SK-N-SH treated with all-trans-retinoic acid at 6 μM for 48 hours (cell line): ENCODE measurements at places on chromosomes 3 and 15.

GRCh38 chr3:122843604-122844003, 48.7 kb downstream of the SLC49A4 start:
- no peak for ATAC-seq

DNA sequence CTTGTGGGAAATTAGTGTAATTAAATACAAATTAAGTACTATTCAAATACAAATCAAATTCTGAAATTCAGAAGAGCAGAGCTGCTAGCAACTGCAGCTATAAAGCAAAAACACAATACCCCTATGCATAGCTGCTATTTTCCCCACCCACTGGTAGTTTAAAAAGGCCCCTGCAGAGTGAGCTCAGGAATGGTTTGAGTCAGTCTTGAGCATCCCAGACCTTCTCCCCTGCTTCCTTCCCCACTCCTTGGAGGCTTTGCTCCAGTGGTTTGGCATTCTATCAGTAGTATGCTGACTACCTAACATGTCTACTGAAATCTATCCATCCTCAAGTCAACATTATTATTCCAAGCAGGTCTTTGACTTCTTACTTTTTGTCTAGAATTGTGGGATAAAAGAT, 53.0 kb downstream of the EFHB start:
- no peak for ATAC-seq

- ATAC-seq, result no peak
These were observed 71.9 kb upstream of the RNU6-1 start for GRCh38 chr15:67911727-67912126.

GRCh38 chr3:49119439-49119838, 1.2 kb downstream of the USP19 start:
- ATAC-seq, result peak; percentile 4; the same call in 1 of the 3 replicates

- ATAC-seq, result no peak
These were observed 47.5 kb downstream of the ADGRG7 start for GRCh38 chr3:100656945-100657344.
